Central memory CD4-positive, alpha-beta T cell (primary cell): ENCODE measurements at places on chromosomes 4 and X.

- DNase-seq: no peak
Observed at GRCh38 chrX:150902434-150903109, 4.1 kb upstream of the CD99L2 start.

- DNase-seq: no peak
Observed at GRCh38 chr4:184384810-184385557, 89.4 kb downstream of the IRF2 start.

- no peak for DNase-seq
Observed at GRCh38 chr4:100695039-100695654, 177.3 kb upstream of the EMCN start.

- DNase-seq: no peak
Observed at GRCh38 chr4:164538097-164538496, 215.8 kb upstream of the SMIM31 start.

- DNase-seq: no peak
Observed at GRCh38 chr4:121338518-121338917, 42.3 kb downstream of the QRFPR start.

- no peak for DNase-seq
Observed at GRCh38 chrX:21960569-21961541, 20.3 kb downstream of the SMS start.

DNA sequence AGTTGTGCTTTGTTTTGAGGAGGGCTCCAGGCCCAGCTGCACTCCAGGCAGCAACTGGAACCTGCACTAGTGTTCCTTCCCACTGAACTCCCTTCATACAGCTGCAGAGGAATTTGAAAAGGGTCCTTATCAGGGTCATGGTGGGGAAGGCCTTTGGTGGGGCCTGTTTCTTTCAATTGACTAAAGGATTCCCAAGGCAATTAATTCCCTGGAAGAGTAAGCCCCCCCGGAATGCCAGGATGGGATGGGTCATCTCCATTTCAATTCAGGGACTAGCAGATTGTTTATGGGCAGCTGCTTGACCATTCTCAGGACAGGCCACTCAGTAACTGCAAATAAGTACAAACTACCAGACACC is 45.3 kb downstream of the TSC22D3 start:
- DNase-seq: no peak

DNA sequence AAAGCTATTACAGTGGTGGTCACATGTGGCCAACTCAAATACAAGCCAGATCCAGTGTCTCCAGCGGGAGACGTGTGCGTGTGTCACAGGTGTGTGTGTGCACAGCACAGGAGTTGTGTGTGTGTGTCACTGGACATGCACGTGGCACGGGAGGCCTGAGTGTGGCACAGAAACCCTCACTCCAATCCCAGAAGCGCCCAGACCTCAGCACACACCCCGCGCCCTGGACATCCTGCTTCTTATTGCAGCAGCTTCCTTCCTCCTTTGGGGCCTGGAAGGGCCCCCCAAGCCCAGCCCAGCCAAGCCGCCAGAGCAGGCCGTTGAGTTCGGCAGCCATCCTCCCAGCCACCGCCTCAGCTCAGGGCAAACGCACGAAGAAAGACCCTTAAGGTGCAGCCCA is 37.9 kb downstream of the ACOX3 start:
- DNase-seq: no peak
